ENCODE measurements at places on chromosomes 1 and 21.

GRCh38 chr1:61455400-61455799 lies 269.5 kb downstream of the TM2D1 start:
- DNase-seq = no peak

- DNase-seq = no peak
Measured at GRCh38 chr21:28975397-28975796, 17.3 kb downstream of the LTN1 start.

DNA sequence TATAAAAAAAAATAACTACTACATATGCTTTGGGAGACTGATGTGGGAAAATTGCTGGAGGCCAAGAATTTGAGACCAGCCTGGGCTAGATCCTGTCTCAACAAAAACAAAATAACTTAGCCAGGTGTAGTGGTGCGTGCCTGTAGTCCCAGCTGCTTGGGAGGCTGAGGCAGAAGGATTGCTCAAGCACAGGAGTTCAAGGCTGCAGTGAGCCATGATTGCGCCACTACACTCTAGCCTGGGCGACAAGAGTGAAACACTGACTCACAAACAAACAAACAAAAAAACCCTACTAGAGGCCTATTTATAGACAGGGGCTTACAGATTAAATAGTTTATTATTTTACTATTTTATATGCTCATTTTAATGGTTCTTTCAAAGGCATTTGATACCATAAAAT lies 80.0 kb downstream of the LHX4 start:
- DNase-seq = no peak

DNA sequence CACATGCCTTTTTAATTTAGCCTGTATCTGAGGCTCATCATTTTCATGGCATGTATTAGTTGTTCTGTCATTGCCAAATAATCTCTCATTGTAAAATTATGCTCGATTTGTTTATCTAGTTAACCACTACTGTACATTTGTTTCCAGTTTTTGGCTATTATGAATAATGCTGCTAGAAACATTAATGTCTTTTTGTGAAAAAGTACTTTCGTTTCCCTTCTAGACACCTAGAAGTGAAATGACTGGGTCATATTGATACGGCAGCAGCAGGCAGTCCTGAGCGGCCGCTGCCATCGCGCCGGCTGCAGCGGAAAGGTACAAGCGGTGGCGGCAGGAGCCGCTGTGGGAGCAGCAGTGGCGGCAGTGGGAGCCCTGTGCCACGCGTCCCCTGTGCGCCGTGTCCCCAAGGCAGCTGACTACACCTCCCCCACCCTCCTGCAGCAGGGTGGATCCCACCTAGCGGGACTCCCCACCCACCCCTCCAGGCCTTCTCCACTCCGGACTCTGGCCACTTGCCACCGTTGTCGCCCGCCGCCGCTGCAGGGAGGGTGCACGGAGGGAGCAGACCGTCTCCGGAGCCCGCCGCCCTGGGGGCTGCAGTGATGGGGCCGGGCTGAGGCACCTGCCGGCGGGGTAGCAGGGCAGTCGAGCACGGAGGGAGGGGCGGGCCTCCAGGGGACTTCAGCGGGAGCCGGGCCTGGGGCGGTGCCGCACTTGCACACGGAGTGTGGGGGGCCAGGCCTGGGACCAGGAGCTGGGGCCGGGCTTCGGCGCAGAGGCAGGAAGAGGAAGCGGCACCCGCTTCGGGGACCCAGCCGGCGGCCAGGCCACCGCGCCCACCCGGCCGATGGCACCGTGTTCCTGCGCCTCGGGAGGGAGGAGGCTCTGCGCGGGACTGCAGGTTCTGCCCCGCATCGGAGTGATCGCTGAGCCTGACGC lies 66.8 kb upstream of the RGS7 start:
- DNase-seq = no peak

DNA sequence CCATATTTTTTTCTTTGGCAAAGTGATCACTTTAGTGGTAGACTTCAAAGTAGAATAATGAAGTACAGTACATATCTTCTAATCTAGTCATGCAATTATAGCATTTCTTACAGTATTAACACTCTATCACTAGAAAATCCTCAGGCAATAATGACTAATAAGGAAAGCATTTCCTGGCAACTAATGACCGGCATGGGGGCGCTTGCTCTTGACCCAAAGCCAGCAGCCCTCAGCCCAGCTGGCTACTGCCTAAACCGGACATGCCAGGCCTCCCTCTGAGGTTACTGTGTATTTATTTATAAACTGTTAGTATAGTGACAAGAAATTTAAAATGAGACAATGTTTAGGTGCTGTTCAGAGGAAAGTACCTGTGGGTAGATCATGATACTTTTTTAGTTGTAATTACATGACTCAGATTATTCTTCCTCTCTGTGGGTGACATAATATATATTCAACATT lies 633.8 kb downstream of the PTPRC start:
- DNase-seq = no peak

DNA sequence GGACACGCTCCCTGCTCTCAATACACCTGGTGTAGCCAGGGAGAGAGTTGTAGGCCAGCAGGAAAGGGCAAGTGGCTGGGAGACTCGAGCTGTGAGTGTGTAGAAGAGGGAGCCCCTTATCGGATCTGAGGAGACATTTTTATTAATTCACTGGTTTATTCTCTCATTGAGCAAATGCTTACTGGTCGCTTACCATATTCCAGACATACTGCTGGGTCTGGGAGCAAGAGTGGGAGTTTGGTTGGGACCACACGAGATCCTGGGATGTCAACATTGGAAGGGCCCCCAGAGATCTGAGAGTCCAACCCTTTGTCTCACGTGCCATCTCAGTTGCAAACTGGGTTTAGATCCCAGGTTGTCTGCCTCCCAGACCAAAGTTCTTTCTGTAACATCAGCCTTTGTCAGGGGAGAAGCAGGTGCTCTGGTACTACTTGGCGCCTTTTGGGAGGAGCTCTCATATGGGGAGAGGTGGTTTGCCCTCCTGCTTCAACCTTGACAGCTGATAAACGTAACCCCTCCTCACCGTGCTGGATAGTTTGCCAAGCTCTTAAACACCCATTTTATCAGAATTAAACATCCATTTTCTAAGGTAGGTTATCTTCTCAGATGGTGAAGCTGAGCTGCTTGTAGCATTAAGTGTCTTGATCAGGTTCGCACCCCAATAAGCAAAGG lies 742 bp downstream of the TMEM222 start:
- no peak for DNase-seq

GRCh38 chr1:153659175-153659534 lies 652 bp downstream of the SNAPIN start:
- DNase-seq = no peak

- DNase-seq = no peak
Measured at GRCh38 chr1:5147806-5148205, 493.4 kb downstream of the AJAP1 start.

DNA sequence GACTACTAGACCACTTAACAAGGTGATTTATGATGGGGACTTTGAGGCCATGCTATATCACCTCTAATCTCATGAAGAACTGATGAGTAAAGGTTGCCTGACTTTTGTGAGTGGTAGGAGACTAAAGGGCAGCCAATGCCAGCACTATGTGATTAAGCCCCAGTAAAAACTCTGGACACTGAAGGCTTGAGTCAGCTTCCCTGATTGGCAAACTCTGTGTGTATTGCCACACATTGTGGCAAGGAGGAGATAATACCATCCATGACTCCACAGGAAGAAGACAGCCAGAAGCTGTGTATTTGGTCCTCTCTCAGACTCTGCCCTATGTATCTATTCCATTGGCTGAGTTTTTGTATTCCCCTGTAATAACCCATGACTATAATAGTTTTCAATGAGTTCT lies 413.3 kb upstream of the ZRANB2 start:
- DNase-seq = no peak

- DNase-seq = no peak
Measured at GRCh38 chr1:186297439-186298045, 77.5 kb downstream of the TPR start.

- DNase-seq = no peak
Measured at GRCh38 chr1:161313554-161314200, 504 bp upstream of the SDHC start.

Measured in stimulated activated effector memory CD8-positive, alpha-beta T cell treated with anti-CD3 and anti-CD28 coated beads, Interleukin-12 subunit alpha, Interleukin-12 subunit beta, amount 100 ng/mL, for 72 hours (primary cell).